ENCODE measurements at places on chromosomes 16 and 17.

DNA sequence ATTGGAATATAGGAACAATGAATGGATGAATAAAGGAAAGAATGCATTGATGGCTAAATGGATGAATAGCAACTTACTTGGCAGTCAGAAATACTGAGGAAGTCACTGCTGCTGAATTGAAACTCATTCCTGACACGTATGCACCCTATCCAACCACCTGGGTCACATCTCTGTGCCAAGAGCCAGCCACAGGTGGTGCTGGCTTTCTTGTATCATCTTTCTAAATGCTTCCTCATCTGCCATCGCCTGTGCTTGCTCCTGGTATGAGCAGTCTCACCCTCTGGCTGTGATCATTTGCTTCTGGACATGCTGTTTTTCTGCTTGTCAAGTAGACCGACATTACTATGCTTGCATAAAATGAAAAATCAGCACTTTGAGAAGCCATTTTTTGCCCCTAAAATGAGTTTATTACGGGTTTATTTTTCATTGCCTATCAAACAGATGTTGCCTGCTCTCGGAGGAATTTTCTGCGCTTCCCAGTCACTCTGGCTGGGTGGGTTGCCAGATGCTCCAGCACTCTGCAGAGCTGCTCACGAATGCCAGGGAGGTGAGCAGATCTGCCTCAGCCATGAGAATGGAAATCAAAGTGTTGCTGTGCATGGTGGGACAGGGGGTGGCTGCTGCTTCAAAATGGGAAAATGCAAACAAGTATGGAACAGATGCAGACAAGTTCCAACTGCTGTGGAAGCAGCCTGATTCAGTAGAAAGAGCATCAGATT lies 1349.6 kb upstream of the CDH8 start:
- no peak for DNase-seq

DNA sequence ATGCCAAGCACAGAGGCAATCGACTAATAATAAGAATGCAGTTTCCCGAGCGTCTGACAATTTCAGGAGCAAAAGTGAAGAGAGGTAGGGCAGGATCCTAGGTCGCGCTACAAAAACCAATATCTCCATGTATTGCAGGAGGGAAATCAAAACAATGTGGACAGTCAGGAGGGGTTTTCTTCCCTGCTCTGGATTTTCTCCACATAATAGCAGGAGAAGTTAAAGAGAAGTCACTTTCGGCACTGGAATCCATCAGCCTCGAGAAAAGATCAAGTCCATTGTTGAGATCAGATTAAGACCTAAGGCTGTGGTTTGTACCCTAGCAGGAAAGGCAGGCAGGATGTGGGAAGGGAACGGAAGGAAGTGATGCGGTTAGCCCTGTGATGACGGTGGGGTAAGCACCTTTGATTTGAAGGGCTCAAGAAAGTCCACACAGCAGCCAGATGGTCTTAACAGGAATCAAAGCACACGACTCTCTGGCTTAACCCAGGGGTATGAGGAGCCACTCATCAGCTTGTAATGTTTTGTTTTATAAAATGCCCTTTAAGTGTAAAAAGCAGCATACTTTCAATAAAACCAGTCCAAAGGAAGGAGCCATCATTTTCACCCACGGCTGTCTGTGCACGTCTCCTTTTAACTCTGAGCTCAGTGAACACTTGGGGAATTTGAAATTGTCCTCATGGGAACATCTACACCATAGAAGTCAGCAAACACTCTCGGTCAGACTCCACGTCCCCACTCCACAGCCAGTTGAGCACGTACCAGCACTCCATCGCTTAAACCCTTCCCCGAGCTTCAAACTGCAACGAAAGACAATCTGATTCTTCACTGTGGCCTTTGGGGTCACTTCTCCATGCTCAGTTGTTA lies 15.8 kb upstream of the AKTIP start:
- DNase-seq: peak; percentile 81

DNA sequence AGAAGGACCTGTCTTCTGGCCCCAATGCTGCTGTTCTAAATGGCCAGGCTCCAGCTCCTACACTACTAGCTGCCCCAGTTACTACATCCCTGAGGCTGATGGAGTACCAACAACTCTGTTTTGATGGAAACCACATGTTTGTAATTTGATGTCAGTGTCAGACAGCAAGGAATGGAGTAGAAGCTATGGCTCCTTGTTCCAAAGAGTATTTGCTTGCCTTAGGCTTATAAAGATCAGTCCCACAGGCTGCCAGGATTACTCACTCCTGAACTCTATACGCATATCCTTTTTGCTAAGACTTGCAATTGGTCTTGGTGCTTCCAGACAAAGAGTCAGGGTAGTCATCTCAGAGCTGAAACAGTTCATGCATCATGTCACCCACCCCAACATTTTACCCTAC lies 139.6 kb downstream of the HS3ST3A1 start:
- DNase-seq: no peak

DNA sequence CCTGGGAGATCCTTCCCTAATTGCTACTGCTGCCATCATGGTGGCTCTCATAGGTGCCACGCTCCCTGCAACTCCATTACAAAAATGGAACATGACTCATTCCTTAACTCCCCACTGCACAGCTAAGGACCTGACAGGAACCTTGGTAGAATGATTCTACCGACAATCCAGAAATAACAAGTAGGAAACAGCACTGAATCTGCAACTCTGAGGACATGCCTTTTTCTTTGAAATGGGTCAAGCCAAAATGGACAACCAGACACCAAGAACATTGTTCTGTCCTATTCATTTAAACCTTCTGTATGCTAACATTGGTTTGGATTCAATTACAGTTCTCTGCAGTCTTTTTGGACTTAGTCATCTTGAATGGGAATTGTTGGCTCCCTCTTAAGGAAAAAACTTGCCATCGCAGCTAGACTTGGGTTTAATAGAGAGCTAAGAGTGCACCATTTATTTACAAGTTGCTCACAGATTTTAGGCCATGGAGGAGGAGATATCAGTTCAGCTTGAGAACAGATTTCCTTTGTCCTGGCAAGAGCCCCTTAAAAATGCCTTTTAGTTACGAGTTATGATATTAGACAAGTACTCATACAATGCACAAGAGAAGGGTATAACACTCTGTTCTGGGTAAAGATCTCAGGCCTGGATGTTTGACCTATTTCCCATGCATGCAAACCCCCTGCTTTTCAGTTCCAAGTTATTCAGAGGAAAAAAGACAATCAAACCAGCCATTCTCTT lies 20.9 kb upstream of the NSRP1 start:
- DNase-seq: no peak

DNA sequence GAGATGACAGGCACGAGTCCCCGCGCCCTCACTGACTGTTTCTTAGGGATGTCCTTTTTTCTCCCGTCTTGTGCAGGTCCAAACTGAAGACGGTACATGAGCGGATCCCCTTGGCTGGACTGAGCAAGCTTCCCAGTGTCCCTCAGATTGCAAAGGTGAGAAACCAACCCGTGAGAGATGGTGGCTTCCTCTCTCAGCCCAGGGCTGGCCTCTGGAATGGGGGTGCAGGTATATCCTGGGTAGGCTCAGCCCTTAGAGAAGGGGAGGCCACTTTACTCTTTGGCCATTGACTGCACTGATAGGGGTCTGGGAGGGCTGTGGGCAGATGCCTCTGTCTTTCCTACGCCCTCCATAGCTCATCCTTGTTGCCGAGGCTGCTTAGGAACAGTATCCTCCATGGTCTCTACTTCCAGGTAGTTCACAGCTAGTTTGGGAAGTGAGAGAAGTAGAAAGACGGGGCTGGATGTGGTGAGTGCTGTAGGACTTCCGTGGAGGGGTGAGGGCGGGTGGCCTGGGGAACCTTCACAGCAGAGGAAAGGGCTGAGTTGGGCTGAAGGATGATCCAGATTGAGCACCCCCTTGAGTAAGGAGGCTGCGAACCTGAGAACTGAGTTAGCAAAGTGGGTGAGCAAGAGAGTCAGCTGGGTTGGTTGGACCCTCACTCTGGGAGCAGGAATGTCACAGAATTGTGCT lies 83.0 kb downstream of the OR1D5 start:
- DNase-seq: no peak

- DNase-seq: peak; percentile 89
Measured at GRCh38 chr17:40095944-40096791, 4.2 kb downstream of the NR1D1 start.

GRCh38 chr16:1645914-1646525 lies 32.1 kb upstream of the JPT2 start:
- peak; percentile 46 for DNase-seq

- no peak for DNase-seq
Measured at GRCh38 chr16:11217651-11218603, 38.1 kb downstream of the SOCS1 start.

DNA sequence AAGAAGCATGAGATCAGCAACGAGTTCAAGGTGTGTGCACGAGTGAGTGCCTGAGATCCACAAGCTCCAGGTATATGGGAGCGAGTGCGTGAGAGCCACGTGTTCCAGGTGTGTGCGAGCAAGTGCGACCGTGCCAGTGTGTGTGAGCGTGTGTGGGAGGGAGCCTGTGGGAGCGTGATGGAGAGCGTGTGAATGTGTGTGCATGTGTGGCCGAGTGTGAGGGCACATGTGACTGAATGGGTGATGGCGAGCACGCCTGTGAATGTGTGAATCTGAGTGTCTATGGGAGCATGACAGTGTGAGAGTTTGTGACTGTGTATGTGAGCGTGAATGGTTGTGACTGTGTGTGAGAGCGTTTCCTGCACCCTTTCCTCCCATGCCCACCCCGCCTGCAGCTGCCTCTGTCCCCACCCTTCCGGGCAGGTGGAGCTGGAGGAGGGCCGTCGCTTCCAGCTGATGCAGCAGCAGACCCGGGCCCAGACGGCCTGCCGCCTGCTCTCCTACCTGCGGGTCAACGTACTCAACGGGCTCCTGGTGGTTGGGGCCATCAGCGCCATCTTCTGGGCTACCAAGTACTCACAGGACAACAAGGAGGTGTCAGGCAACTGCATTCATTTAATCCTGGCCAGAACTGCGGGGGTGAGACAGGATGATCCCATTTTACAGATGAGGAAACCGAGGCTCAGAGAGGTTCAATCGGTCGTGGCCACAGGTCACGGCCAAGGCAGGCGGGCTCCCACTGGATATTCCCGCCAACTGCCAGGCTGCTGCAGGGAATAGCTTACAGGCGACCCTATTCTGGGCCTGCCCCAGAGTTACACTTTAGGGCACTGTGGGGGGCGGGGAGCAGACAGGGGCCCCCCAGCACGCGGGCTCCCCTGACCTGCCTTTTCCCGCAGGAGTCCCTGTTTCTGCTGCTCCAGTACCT lies 3.7 kb downstream of the TMC8 start:
- peak; percentile 77 for DNase-seq

GRCh38 chr16:28162326-28162877 lies 49.4 kb downstream of the XPO6 start:
- DNase-seq: no peak

GRCh38 chr16:83955218-83956130 lies 2.4 kb downstream of the OSGIN1 start:
- DNase-seq: no peak

All from stimulated activated CD4-positive, alpha-beta T cell treated with anti-CD3 and anti-CD28 coated beads, Interleukin-1b, Interleukin-23, amount 100 ng/mL, for 48 hours (primary cell).